Fibroblast of mammary gland (primary cell): ENCODE measurements at places on chromosomes 1 and 21.

DNA sequence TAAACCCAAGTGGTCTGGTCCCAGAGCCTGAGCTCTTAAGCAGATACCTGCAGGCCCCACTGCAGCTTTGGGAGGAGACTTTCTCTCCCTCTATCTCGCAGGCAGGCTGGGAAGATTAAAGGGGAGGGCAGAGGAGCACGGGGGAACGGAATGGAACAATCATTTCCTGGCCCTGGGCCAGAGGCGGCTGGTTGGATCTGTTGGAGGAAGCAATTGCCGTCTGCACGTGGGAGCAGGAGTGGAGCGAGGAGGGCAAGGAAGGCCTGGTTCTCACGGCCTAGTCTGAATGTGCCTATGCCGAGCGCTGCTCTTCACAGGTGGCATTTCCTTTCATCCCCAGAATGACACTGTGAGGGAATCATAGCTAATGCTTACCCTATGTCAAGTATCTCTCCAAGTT is 23.7 kb downstream of the NKAIN1 start:
- peak; percentile 46 for DNase-seq

DNA sequence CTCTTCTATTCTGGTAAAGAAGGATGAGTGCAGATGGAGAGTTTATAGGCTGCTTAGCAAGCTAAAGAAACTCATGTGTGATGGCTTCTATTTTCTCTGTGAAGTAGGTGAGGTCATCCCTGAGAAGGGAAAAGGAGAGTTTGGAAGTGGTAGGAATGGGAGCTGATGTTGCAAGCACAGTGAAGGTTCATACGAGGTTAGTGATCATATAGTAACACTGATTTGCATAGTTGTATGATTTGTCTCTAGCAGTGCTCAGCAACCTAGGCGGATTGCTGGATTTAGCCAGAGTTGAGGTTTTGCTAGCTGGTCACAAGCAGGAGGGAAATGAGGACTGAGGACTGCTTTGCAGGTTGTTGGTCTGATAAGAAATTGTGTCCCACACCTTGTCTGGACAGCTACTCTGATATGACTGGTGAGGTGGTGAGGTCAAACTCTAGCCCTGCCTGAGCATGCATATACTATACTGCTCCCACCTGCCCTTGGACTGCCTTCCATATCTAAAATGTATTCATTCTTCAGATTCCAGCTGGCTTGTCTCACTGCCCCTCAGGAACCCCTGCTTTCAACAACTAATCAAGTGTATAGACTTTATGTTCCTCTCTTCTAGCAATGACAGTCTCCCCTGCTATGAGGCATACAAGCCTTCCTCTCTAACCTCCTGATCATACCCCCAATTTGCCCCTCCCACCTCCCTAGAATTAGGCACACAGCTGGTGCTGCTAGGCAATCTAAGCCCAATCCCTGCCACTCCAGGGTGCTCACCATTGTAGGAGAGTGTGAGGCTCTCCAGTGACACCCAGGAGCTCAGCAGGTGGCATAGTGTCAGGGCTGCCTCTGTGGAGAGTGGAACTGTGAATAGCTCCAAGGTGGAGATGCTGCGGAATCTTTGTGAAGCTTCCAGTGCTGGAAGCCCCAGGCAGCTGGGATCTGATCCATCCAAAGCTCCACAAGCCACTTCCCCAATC is 18.5 kb downstream of the LRRC41 start:
- DNase-seq = peak; percentile 68

GRCh38 chr1:222068937-222069336 is 327.0 kb upstream of the DUSP10 start:
- DNase-seq = peak; percentile 46

DNA sequence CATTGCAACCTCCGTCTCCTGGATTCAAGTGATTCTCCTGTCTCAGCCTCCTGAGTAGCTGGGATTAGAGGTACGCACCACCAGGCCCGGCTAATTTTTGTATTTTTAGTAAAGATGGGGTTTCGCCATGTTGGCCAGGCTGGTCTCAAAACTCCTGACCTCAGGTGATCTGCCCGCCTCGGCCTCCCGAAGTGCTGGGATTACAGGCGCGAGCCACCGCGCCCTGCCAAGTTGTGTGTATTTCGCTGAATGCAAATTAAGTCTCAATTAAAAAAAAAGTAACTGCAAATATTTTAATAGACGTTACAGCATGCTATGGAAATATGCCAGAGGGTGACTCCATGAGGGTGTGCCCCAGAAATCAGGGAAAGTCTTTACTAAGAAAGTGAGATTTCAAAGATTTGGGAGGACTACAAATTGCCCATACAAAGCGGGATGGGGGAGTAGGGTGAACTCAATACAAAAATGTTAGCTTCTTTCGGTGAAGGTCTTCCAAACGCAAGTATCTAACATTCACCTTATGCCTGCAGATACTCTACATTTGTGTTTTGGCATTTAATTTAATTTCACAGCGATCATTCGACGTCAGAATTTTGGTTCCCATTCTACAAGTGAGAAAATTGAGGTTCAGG is 85.6 kb downstream of the NKAIN1 start:
- DNase-seq = peak; percentile 43

DNA sequence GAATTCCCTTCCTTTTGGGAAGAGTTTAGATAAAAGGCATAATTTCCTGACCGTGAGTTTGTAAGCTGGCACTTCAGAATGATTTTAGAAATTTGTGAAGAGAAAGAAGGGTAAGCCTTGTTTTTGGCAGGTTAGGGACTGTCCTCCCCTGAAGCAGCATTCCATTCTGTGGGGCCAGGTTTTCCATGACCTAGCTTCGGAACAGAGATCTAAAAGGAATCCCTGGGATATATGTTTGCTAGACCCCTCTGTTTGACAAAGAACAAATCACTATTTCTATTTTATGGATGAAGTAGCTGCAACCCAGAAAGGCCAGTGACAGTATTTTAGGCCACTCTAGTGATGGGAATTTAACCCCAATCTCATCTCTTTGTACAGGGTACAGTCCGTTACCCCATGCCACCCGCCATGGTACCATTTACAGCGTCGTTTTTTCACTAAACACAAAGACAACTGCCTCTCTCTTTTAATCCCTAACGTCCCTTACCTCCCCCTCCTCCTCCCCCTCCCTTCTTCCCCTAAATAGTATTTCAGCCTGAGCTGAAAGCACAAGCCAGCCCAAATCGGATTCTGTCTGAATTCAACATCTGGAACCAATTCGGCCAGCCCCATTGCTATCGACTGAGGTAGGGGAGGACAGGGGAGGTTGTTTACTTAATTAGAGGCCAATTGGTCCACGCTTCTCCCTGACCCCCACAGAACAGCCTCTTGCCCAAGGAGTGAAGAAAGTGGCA is 23.4 kb upstream of the IKBKE start:
- DNase-seq = no peak
